Motor neuron (in vitro differentiated cells): ENCODE measurements at places on chromosomes 1 and 21. TPM values are rescaled to one million over a fixed set of nuclear protein-coding genes. Genes with fewer than 3 reads are reported as not detected.
A peak's percentile ranks its signal among the peaks of the same experiment; 100 is the strongest.

GRCh38 chr1:156337052-156337887 lies 822 bp downstream of the CCT3 start:
- no peak for ATAC-seq

- ATAC-seq = no peak
Measured at GRCh38 chr1:228154021-228154669, 4.4 kb downstream of the GJC2 start.

DNA sequence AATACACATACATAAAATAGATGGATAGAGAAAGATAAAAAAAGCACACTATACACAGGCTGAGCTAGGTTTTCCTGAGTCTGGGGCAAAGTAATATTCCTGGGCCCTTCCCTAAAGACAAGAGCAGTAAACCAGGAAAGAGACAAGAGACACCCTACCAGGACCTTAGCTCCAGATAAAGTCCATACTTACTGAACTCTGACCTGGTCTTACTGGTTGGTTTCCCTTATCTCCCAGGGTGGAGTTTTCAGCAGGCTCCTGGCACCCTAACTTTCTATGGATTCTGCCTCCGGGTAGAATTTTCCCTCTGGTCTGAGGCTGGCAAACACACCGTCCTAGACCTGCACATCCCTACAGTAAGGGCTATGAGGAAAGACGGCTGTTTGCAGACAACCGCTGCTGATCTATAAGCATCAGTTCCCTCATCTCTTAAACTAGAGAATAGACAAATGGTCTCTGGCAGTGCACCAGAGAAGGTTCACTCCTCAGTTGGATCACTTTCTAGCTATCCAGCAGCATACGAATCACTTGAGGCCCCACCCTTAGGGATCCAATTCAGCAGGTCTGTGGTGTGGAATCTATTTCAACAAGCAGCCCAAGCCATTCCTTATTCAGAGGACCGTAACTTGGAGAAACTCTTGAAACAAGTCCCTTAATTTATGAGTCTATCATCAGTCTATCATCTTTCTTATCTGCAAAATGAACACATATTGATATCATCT lies 52.0 kb downstream of the ARHGEF11 start:
- ATAC-seq = no peak

GUCA2B gene
- total RNA-seq = not detected in 2 replicates

DNA sequence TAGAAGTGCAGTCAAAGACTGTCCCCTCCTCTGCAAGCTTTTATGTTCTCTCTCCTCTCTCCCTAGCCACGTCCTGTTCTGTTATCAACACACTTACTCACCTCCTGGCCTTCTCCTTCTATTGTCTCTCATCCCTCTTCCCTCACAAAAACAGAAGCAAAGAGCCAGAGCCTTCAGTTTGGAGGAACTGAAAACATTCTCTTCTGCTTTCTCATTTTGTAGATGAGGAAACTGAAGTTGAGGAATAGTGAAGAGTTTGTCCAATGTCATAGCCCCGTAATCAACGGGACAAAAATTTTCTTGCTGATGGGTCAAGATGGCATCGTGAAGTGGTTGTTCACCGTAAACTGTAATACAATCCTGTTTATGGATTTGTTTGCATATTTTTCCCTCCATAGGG lies 1.9 kb downstream of the NLRP3 start:
- ATAC-seq = no peak

- no peak for ATAC-seq
Measured at GRCh38 chr1:9684801-9685200, 33.3 kb downstream of the PIK3CD start.

- ATAC-seq = peak; percentile 43
Measured at GRCh38 chr1:53541761-53542550, 82.8 kb downstream of the DMRTB1 start.

DNA sequence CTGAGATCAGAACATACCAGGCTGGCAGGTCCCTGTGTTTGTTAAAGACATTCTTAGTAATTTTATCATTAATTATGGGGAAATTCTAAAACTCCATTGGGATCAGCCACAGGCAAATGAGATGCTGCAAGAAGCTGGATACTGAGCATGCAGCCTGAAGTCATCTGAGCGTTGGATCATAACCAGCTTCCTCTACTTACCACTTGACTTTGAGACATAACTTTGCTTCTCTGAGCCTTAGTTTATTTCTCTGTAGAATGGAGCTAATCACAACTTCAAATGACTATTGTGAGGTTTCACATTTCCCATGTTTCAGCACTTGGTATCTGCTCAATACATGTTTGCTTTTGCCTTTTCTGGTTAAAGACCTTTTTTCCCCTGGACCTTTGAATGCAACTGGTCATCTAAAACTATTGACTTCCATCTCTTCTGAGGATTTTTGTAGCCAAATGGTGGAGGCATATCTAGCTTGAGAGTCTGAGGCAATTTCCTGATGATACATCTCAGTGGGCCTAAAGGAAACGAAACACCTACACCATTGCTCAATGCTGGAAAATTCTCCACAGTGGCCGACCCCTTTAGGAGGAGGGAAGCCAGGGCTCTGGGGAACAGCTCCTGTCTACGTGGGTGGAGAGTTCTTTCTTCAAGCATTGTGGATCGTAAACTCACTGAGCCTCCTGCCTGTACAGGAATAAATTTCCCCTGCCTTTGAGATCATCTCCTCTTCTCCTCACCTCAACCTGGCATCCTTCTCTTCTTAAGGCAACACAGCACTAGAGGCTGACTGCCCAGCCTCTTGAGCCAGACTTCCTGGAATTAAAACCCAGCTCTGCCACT lies 109.1 kb upstream of the HOOK1 start:
- no peak for ATAC-seq

DNA sequence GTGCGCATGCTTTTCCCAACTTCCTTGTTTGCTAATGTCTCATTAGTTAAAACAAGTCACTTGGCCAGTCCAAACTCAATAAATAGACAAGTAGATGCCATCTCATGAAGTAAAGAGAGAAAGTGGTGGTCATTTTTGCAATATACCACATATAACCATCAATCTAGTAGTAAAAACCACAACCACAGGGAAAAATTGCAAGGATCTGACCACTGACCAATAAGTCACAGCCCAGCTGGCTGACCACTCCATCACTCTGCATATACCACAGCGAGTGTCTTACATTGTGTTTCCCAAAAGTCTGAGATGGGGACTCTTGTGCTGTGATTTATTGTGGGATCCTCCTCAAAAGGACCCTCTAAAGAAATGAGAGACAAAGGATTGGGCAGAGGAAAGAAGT lies 76.0 kb downstream of the FH start:
- ATAC-seq = no peak

HSPB7 gene
- total RNA-seq = 1.2 and 1.6 TPM in 2 replicates

DNA sequence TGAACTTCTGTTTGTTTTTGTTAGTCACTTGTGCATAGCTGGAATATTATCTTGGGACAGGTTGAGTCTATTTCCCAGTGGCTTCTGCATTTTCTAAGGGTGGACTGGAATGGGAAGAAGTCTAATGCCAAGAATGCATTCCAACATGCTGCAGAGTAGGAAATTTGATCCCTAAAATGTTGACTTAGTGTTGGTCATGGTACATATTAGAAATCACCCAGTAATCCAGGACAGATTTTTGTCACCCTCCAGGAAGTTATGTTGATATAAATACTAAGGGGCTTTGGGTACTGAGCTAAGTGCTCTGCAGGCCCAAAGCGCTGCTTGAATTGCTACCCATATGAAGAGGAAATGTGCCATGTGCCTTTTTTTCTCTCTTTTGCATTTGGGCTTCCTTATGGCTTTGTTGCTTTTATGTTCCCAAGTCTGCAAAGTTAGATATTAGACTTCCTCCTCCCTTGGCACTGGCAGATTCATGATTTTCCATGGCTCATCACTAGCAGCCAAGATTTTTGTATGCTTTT lies 10.0 kb downstream of the ARID1A start:
- ATAC-seq = peak; percentile 38

IGSF3 gene
- total RNA-seq = 4.3 and 14.1 TPM in 2 replicates

- ATAC-seq = no peak
Measured at GRCh38 chr1:227949341-227949921, 1.7 kb upstream of the WNT9A start.

DNA sequence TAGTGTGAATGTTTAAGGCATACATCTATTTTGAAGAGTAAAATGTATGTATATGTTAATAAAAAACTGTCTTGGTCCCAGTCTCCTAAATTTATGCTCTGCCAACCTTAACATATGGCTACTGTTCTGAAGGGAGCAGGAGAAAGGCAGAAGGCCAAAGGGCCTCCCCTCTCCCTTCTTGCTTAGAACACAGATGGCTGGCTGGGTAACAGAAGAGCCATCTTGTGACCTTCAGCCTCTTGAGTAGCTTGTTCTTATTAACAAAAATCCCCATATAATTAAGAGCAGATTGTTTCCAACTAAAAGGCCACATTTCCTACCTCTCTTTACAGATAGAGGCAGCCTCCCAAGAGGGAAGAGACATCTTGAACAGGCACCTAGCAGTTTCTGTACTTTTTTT lies 36.1 kb downstream of the EPB41 start:
- no peak for ATAC-seq

DNA sequence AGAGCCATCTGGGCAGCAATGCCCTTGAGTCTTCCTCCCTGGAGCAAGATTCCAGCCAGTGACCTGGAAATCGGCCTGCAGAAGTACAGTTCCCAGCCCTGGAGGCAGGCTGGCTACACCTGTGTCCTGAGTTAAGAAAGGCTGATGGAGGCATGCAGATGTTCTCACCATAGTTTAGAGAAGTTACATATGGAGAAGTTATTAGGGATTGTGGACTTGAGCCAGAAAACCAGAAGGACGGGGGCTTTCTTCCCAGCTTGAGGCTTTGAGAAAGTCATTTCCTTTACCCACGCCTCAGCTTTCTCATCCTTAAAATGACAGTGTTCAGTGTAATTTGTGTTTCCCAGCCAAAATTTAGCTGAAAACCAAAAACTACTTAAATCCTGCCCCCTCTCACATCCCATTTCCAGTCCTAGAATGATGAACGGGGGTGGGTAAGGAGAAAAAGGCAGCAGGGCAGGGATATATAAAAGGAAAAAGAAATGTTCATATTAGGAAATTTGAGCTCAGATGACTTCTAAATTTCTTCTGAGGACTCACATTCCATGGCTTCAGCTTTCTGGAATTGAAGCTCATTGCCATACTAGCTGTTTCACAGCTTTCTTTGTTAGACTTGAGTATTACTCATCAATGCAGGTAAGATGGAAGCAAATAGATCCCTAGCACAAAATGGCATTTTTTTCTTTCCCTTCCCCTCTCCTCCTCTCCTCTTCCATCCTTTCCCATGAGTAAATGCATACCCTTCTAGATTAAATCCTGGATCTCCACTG lies 14.4 kb upstream of the C8B start:
- no peak for ATAC-seq

SPRR2D gene
- 1.0 TPM in 1 of 2 replicates, not detected in the other for total RNA-seq

GRCh38 chr1:89975540-89976125 lies 19.3 kb upstream of the ZNF326 start:
- ATAC-seq = peak; percentile 10

GRCh38 chr21:35868005-35868868 lies 192.1 kb downstream of the SETD4 start:
- no peak for ATAC-seq

DNA sequence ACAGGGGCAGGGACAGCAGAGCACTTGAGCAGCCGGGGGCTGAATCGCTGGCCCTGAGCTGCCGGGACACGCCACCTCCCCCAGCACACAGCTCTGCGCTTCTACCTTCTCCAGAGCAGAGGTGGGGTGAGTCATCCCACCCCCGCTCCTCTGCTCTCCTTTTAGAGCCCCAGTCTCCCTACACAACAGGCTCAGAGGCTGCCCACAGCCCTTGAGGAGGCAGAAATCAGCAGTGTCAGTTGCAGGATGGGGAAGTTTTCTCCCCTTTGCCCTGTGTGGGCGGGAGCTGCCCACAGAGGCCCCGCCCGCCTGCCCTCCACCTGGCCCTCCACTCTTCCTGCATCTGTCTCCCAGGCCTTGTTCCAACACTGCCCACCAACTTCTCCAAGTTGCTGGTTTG lies 94.6 kb downstream of the STUM start:
- no peak for ATAC-seq

DNA sequence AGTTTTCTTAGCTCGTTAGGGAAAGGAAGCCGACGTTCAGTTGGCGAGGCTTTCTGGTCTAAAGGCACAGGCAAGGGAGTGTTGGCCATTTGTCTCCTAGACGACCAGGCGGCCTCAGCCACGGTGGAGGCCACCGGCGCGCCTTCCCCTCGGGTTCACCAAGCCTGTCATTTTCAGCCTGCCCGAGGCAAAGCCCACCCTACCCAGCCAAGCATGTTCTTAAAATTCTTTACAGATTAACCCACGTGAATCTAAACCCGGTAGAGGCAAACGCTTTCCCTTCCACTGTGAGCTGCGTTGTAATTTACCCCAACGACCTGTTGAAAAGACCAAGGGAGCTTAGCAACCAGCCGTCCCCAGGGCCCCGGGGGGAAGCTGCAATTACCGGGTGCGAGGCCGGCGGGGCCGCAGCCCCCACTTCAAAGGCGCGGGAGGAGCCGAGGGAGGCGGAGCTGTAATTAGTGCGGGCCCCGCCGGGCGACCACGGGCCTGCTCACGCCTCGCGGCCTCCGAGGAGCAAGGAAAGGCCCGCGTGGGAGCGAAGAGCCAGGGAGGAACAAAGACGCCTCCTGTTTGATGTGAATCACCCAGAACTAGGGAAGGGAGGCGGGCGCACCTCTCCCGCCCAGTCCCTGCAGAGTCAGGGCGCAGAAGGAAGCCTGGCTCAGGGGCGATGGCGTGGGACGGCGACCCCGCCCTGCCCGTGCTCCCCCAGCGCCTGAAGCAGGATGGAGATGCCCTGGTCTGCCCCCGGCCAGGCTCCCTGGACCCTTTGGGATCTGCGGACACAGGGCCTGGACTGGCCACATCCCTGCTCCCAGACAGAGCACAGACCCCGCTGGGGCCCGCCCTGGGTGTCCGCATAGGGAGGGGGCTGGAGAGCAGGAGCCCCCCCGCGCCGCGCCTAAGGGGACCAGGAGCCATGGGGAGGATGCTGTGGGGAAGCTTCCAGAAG lies 12.1 kb upstream of the TSPEAR start:
- ATAC-seq = peak; percentile 50

- no peak for ATAC-seq
Measured at GRCh38 chr1:10787286-10787685, 9.2 kb downstream of the CASZ1 start.

DNA sequence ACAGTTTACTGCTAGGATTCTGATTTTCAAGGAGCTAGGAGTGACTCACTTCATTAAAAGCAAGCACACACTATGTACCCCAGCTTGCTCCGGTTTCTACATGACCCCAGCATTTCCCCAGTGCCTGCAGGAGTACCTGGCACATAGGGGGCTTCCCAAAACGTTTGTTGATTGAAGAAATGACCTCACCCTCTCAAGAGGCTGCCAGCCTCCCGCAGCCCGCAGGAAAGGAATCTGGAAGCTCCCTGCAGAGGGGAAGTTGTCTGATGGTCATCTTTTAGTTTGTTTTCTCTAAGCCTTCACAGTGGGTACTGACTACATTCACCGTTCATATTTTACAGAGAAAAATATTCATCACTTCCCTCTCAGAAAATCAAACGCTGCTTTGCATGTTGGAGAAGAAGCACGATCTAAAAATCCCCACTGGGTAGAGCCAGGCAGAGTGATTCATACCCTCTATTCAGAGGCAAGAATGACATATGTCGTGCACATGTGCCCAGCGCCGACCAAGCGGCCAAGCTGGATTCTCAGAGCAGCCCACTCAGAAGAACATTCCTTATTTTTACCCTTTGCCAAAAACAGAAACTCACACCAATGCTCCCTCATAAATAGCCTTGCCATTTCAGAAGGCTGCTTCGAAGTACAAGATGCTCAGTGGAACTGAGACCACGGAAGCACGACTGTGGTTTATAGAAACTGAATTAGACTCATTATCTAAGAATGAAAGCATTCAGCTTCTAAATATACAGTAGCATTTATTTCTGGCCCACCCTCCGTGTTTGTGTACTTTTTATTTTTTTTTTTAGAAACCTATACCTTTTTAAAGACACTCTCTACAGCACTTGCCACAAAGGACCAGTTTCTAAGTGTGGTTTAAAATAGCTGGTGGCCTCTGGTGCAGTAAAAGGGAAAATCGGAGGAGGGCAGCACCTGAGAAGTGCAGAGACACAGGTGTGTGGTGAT lies 143.2 kb downstream of the MIS18A start:
- ATAC-seq = no peak
